Breast epithelium (tissue), 4 donors: ENCODE measurements at places on chromosomes 1 and 21. TPM values are rescaled to one million over a fixed set of nuclear protein-coding genes. Genes with fewer than 3 reads are reported as not detected.

- peak; percentile 88 for DNase-seq
Measured at GRCh38 chr1:9110669-9111356, 18.1 kb downstream of the GPR157 start.

GRCh38 chr1:76285578-76286135 lies 211.1 kb downstream of the ST6GALNAC3 start:
- no peak for DNase-seq

DNA sequence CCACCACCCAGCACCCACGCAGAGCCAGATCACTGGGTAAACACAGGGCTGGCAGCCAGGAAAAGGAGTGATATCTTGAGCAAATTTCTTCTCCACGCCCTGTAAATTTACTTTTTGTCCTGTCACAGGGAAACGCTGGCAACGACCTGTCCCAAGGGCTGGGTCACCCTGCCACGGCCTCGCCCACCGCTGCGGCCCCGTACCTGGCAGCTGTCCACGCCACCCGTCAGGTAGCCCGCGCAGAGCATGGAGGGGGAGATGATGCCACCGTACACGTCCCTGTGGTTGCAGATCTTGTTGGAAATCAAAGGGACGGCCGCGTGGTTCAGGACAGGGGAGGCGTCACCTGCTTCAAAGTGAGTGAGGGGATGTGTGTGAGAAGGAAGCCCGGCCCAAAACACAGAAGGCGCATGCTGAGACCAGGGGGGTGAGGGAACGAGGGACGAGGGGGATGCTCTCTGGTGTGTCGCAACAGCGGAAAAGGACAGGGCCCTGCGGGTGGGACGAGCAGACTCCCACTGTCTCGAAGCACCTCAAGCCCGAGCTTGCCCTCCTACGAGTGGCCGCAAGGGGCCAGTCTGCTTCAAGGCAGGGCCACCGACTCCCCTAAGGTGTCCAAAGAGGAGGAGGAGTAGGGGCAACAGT lies 10.1 kb upstream of the TFF1 start:
- no peak for DNase-seq

DNA sequence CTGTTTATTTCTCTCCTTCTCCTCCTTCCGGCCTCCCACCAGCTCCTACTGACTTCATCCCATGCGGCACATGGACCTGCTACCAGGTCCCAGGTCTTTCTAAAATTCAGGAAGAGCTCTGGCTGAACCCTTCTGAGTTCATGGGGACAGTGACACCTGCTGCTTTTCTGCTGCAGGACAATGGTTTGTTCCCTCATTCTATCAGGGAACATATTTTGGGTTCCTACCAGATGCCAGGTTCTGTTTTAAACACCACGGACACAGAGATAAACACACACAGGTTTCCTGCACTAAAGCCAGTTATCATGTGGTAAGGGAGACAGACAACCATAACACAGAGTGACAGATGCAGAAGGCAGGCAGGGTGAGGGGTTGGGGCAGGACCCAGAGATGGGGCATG lies 114.0 kb upstream of the RAB4A start:
- DNase-seq, result peak; percentile 36

- no peak for DNase-seq
Measured at GRCh38 chr1:6996866-6997265, 211.6 kb downstream of the CAMTA1 start.

DNA sequence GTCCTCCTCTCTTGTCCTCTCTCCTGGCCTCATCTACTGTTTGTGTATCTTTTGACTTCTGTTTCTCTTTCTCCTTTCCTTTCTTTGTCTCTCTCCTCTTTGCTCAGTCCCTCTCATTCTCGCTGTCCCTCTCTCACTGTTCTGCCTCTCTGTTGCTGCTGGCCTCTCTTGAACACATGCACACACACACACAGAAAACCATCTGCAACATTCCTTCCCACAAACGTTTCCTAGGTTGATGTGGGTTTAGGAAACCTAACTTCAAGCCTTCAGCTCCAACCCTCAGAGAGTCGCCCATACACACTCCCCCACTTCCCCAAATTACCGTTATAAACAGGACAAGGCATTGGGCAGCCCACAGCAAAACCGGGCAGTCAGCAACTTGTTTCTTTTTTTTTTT lies 10.9 kb upstream of the SSBP3 start:
- no peak for DNase-seq

- DNase-seq, result no peak
Measured at GRCh38 chr1:182795563-182796228, 6.1 kb downstream of the NPL start.

- DNase-seq, result no peak
Measured at GRCh38 chr1:214364786-214365295, 83.9 kb downstream of the SMYD2 start.

DNA sequence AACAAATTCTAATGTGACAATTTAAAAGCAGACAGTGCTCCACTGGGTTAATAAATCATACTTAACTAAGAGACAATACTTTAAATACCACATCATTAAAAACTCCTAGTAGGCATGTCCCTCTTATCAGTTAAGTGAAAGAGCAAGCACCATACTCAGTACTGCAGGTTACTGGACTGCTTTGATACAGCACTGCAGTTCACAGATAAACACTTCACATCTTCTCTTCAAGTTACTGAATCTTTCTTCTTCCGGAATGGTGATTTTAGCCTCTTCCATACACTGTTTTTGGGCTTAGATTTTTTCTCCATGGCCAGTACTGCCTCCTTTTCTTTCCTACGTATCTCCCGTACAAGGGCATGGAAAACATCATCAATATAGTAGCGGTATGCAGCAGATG lies 11.0 kb downstream of the RIT1 start:
- DNase-seq, result no peak

DNA sequence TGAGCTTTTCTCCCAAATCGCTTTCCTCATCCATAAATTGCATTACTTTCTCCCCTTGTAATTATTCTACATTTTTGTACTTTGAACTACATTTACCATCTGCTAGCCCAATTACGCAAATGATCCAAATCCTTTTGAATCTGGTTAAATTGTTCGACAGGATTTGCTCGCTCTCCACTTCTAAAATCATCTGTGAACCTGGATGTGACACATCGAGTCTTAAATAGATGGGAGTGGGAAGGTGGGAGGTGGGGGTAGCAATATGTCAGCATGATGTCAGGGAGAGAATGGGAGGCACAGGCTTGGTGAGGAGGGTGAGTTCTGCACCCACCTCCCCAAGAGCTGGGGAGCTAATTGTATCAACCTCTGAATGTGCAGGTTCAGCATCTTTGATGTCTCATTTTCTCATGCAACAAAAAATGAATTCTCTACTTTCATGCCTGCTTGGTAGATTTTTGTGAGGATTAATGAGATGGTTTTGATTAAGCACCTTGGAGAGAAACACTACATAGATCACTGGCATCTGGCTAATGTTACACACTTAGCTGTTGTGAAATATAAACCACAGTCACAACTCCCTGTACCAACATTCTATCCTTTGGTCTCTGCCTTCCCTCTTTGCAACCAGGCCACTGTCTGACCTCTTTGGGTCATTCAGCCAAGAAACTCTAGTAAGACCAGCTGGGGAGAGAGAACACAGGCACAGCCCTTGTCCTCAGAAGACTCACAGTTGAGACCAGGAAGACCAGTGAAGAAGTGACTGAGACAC lies 165.1 kb downstream of the DAB1 start:
- DNase-seq, result no peak

Gene SPRR2E
- not detected for total RNA-seq

Gene FAM229A
- 10.2 TPM for total RNA-seq

Gene CFAP141
- not detected for total RNA-seq

Gene SLC30A10
- total RNA-seq, result not detected
